Activated naive CD4-positive, alpha-beta T cell treated with anti-CD3 and anti-CD28 coated beads, Interleukin-2, amount 50 U/mL, for 72 hours (primary cell): ENCODE measurements at places on chromosomes 2 and 18.

DNA sequence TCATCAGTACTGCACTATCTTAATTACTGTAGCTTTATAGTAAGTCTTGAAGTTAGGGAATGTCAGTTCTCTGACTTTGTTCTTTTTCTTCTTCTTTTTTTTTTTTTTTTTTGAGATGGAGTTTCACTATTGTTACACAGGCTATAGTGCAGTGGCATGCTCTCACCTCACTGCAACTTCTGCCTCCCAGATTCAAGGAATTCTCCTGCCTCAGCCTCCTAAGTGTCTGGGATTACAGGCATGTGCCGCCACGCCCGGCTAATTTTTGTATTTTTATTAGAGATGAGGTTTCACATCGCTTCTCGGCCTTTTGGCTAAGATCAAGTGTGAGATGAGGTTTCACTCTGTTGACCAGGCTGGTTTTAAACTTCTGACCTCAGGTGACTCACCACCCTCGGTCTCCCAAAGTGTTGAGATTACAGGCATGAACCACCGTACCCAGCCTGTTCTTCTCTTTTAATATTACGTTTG, 41.9 kb upstream of the TANC1 start:
- no peak for DNase-seq

DNA sequence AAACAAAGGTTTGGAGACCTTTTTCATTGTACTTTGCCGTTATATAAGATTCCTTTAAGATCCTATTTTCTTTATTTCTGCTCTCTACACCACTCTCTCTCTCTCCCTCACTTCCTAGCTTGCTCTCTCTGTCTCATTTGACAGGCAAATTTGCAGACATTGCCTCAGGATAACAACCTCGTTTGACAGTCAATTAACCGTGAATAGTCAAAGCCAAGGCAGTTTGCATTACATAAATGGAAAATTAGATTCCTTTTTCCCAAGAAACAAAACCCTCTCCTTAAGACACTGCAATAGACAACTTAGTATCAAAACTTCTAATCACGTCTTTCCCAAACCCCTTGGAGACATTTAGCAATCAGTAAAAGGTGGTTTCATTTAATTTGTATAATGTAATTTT, 7.4 kb downstream of the SKOR2 start:
- no peak for DNase-seq

- no peak for DNase-seq
Observed at GRCh38 chr2:233831861-233832260, 22.5 kb downstream of the HJURP start.

DNA sequence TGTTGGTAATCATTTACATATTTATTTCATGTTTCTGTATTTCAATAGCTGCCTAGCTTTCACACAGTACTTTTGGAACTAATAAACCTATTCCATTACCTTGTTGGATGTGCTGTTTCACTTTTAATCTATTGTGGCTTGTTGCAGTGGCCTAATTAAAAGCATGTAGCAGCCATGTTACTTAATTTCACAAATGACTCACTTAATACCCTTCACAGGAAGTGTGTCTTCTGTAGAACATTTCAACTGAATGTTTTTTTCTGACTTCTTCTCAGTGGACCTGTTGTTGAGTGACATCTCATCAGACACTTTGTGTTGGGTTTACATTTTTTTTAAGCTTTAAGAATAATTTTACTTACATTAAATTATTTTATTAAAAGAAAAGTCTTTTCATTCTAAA, 260.5 kb upstream of the THUMPD2 start:
- no peak for DNase-seq

- DNase-seq = no peak
Observed at GRCh38 chr2:43462866-43463641, 132.8 kb downstream of the THADA start.

DNA sequence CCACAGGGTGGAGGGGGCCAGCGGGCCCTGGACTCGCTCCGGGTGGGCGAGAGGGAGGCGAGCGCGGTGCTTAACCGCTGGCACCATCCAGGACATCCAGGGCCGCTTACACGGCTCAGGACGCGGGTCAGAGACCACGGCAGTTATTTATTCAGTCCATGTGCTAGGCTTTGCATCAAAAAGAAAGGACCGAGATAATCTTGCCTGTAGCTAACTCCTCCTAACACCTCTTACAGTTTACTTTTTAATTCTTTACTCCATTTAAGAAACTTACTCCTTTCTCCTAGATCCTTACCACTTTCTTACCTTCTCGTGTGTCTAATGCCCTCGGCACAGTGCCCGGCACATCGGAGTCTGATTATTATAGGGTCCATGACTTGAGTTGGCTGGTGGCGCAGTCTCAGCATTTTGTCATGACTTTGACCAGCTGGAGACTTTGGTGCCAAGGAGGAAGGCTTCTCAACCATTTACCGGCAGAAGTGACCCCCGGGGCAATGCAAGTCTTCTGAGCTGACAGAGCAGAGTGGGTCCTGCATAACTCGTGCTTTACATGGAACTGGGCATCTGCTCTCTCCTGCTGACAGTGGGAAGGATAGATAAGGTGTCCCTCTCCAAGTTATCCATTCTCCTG, 503 bp downstream of the ANXA4 start:
- DNase-seq = no peak

- DNase-seq = no peak
Observed at GRCh38 chr2:200373973-200374416, 67.5 kb downstream of the SPATS2L start.

DNA sequence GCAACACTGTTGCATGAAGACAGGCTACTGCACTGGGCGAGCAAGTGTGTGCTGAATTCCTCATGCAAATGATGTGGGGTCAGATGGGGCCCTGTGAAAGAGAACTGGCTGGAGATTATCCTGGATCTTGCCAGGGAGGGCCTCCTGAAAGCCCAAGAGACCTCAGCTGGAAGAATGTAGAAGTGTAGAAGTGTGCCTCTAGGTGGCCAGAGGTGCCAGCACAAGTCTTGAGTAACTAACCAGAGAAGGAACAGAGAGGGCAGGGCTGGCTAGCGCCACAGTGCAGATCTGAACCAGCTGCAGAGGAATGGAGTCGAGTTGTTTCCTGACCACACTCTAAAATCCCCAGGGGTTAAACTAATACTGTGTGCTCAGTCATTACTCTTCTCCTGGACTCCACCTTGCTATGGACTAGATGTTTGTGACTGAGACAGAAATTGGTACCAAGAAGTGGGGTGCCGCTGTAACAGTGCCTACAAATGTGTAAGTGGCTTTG, 399.3 kb downstream of the LRATD1 start:
- DNase-seq = no peak

DNA sequence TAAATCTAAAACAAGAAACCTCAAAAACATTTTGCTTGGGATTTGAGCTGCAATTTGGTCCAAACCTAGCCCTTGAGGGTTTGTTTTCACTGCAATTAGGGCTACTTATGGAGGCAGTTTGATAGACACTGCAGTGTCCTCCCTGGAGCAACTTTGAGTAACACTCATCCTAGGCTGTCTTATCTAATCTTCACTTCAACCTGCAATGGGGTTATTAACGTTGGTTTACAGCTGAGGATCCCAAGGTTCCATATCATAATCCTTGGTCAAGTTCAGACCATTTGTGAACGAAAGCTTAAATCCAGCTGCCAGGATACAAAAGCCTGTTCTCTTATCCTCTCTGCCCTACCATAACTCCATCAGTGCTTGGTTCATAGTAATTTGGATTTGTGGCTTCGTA, 2.5 kb downstream of the ANXA4 start:
- no peak for DNase-seq
